ENCODE measurements at places on chromosomes 7 and 10. TPM values are rescaled to one million over a fixed set of nuclear protein-coding genes. Genes with fewer than 3 reads are reported as not detected.

The HPSE2 gene
- total RNA-seq, result 0.05 TPM

The CYP3A5 gene
- not detected for total RNA-seq

The TFR2 gene
- total RNA-seq, result 0.44 TPM

The CDC14C gene
- total RNA-seq, result not detected

The MORN4 gene
- total RNA-seq, result 6.1 TPM

The SPAM1 gene
- total RNA-seq, result not detected

The KCND2 gene
- total RNA-seq, result 0.05 TPM

The ITPRID1 gene
- total RNA-seq, result not detected

The ADIRF gene
- total RNA-seq, result 71.8 TPM

The ZPBP gene
- total RNA-seq, result not detected

The ADO gene
- 16.7 TPM for total RNA-seq

The NODAL gene
- total RNA-seq, result not detected

The SLC16A12 gene
- total RNA-seq, result not detected

The GNG11 gene
- total RNA-seq, result 196 TPM

The CREB5 gene
- total RNA-seq, result 8.3 TPM

The CUBN gene
- total RNA-seq, result 6.8 TPM

The GRM3 gene
- total RNA-seq, result not detected

Measured in mammary microvascular endothelial cell (primary cell).